ENCODE measurements at places on chromosomes 16 and 17.

DNA sequence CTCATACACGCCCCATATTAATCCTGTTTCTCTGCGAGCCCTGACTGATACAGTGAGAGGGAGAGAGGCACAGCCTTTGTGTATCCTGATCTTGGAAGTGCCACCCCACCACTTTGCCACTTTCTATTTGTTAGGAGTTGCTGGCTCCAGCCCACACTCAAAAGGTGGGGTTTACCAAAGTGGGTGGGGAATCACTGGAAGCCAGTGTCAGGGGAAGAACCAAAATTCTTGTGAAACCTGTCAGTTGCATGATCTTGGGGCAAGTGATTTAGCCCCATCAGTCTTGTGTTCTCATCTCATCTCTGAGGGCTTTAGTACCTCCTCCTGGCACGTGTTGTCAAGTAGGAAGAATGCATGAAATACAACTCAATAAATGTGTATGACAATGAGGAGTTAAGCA lies 119.5 kb downstream of the SOX9 start:
- no peak for DNase-seq

- peak; percentile 55 for DNase-seq
Measured at GRCh38 chr17:49224198-49224996, 6.2 kb downstream of the PHOSPHO1 start.

- DNase-seq: no peak
Measured at GRCh38 chr17:18371455-18371854, 6.1 kb upstream of the EVPLL start.

GRCh38 chr16:85759631-85760419 lies 8.9 kb upstream of the C16orf74 start:
- no peak for DNase-seq

DNA sequence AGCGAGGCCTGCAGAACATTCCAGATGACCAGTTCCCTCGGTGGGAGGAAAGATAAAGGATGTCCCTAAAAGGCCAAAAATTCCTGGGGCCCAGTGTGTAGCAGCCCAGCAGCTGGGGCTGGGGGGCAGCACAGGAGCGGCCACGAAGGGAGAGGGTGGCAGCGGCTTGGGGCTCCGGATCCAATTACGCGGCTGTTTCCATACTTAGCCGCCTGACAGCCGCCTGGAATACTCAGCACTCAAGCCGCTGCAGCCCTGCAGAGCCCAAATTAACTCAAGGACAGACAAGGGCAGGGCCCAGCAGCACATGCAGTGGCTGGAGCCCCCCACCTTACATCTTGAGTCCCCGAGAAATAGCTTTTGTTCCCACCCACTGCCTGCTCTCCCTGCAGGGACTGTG lies 1.3 kb downstream of the SRL start:
- no peak for DNase-seq

DNA sequence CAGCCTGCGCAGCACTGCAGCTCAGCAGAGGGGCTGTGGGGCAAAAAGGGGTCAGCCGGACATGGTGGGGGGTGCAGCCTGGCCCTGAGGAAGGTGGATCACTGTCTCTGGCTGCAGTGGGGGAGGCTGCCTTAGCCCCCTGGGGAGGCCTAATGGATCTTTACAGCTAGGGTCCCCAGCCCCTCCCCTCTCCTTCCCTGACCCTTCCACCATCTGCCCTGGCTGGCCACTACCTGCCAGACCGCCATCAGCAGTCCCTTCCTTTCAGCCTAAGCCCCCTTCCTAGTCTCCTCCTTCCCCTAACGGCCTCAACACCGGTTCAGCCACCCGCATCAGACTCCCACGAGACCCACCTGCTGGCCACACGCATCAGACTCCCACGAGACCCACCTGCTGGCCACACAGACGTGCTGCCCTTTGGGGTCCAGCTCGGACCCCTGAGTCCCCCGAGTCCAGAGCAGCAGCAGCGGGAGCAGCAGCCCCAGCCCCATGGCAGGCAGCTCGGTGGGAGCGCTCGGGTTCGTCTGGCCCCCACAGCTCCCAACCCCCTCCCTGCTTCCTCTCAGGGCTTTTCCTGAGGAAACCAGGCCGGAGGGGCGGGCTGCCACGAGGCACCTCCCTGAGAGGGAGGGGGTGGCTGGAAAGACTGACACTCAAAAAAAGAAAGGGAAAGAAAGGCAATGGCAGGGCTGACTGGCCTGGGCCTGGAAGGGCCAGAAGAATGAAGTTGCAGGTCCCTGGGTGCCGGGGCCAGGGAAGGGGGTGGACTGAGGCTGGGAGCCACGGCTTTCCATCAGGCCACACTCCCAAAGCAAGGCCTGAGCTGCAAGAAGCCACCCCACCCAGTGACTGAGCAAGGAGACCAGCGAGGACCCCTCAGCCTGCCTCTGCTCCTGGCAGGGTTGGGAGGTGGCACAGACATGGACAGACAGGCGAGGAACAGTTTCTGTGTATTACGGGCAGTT lies at the start of gene SCARF1:
SCARF1 (minus strand) TSS at position 526 of the 965 bp plus-strand sequence; CDS start at position 491, 35 bp downstream.
- DNase-seq: no peak

DNA sequence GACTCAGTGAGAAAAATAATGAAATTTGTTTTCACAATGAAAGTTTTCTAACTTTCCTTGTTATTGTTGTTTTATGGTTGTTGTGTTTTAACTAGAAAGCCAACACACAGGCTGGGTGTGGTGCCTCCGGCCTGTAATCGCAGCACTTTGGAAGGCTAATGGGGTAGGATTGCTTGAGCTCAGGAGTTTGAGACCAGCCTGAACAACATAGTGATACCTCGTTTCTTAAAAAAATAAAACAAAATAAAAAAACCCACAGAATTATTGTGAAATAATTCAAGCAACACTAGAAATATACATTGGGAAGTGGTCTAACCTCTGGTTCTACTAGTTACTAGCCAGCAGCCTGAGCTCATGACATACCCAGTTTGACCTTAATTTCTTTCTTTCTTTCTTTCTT lies 630 bp downstream of the MILR1 start:
- DNase-seq: no peak
